Vagina (tissue), 2 donors: ENCODE measurements at places on chromosomes 6 and 20.

GRCh38 chr6:112114577-112115223 is 27.3 kb downstream of the FAM229B start:
- no peak for DNase-seq

- DNase-seq = no peak
These were observed 96.8 kb downstream of the IYD start for GRCh38 chr6:150465610-150466009.

- DNase-seq = no peak
These were observed 48.1 kb downstream of the PRDM1 start for GRCh38 chr6:106134087-106134770.

DNA sequence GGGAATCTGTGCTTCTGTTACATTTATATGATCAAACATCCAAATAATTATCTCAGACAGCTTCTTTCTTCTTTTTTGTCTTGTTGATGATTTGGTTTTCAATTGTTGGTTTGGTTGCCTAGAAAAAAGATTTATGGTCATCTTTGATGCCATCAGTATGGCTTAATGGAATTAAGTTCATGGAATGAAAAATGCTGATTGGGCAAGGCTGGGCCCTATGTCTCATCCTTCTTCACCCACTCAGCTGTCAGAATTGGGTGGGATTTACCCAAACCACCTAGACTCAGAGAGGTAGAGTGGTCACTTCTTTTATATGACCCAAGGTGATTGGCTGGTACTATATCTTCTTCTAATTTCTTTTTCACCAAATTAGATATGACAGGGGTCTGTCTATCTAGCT is 258.3 kb downstream of the DOK5 start:
- DNase-seq = no peak

GRCh38 chr6:136809091-136809860 is 13.1 kb upstream of the PEX7 start:
- no peak for DNase-seq

GRCh38 chr6:72922401-72922800 is 300.5 kb downstream of the KCNQ5 start:
- DNase-seq = no peak

- no peak for DNase-seq
These were observed 149.7 kb downstream of the TFAP2C start for GRCh38 chr20:56778765-56779195.

DNA sequence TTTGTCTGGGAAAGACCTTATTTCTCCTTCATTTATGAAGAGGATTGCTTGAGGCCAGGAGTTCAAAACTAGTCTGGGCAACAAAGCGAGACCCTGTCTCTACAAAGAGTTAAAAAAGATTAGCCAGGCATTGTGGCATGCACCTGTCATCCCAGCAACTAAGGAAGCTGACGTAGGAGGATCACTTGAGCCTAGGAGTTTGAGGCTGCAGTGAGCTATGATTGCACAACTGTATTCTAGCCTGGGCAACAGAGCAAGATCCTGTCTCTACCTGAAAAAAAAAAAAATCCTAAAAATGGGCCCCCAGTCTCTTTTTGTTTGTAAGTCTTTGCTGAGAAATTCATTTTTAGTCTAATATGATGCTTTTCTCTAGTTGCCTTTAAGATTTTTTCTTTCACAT is 29.2 kb upstream of the EIF2S2 start:
- DNase-seq = no peak

GRCh38 chr20:61538183-61538942 is 286.3 kb downstream of the CDH4 start:
- no peak for DNase-seq

DNA sequence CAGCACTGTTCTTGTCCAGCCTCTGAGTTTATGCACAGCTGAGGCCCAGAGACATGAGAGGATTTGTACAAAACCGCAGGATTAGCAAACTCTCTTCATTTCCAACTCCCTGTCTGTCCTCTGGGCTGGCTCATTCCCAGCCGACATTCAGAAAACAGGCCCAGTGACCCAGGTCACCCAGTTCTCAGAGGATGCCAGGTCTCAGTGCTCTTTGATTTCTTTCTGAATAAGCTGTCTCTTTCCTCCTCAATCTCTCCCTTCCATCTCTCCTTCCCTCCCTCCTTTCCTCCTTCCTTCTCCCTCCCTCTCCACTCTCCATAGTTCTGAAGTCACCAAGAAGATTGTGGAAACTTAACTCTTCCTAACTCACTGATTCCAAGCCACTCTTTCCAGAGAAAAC is 372.7 kb upstream of the SULF2 start:
- no peak for DNase-seq

DNA sequence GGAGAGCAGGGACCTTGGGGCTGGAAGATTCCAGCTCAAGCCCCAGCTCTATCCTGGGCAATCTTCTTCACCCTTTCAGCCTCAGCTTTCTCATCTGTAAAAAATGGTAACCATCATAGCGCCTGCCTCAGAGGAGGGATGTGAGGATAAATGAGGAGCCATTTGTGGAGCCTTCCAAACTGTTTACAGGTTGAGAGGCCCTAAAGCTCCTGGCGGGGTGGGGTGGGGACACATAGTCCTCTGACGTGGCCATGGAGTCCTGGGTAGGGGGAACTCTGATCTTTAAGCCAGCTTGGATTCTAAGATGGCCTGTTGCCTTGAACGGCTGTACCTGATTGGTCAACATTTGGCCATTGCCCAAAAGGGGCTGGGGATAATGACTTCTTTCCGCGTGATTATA is 111.1 kb downstream of the TOX2 start:
- no peak for DNase-seq

DNA sequence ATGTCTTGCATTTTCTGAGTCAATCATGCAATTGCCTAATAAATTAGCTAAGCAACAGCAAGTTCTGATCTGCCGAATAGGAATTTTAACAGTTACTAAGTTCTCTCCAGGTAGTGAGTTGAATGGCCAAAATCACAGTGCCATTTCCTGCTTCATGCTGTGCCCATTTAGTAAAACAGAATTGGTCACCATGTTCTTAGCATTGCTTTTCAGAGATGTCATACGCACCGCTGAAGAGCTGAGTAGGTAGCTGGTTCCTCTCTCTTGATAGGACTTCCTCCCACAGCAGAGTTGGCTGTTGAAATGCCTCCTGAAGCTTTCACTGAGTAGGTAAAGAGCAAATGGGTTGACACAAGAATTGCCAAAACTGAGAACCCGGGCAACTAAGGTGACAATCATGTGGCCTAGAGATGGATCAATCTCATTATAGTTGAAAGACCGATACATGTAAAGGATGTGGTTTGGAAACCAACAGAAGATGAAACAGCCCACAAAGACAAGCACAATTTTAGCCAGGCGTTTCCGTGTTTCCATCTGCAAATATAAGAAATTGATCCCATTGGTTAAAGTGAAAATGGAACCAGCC is 57.1 kb upstream of the GJE1 start:
- DNase-seq = no peak
